ENCODE measurements at places on chromosomes 2 and 18.
A peak's percentile ranks its signal among the peaks of the same experiment; 100 is the strongest.

DNA sequence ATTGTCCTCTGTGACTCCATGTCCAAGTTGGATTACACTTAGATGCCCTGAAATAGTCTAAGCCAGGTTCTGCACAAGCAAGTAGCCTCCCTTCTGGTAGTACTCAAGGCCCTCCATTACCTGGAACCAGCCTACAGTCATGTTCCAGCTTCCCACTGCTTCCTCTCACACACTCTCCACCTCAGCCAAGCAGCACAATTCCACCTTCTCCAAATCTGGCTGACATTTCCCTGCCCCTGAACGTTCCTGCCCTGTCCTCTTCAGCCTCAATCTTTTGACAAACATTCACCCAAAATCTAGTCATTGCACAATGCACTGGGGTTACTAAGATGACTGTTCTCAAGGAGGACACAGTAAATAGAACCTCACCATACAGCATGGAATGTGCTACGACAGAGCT is 95.3 kb upstream of the KLHL29 start:
- no peak for DNase-seq

GRCh38 chr2:46229134-46230063 is 67.8 kb upstream of the EPAS1 start:
- DNase-seq: no peak

DNA sequence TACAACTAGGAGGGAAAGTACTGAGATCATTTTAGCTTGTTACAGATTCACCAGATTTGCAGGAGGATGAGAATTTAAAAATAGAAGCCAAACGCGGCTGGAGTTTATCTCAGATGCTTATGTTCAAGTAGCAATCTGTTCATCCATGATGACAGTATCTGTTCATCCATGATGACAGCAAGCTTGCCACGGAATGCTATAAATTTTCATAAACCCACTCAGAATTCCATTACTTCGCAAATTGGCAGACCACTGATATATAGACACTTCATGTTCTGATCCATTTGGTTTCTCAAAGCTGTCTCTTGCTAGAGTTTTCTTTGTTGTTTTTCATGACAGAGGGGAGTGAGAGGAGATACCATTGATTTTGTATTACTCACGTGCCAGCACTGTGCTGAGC is 84.2 kb downstream of the GAREM1 start:
- DNase-seq: no peak

GRCh38 chr18:5478261-5478660 is 65.5 kb downstream of the EPB41L3 start:
- no peak for DNase-seq

GRCh38 chr2:158650646-158651357 is 144.3 kb upstream of the DAPL1 start:
- DNase-seq: no peak

DNA sequence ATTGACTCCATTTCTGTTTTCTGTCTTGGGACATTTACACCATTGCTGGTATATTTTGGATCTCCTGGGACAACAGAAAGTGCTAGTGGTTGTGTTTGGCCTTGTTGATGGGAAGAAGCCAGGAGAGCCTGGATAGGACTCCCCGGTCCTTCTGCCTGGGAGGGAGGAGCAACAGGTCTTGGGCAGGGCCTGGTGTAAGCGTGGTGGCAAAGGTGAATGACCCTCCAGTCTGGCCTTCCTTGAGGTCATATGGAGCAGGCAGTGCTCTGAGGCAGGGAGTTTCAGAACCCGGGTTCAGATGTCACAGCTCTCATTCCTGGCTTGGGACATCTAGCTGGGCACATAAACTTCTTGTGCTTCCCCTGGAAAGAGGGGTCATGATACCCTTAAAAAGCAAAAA is 56.0 kb upstream of the RBM44 start:
- no peak for DNase-seq

- DNase-seq: no peak
Observed at GRCh38 chr18:23267447-23267776, 132.1 kb downstream of the CABLES1 start.

GRCh38 chr18:13558790-13559189 is 167.6 kb downstream of the FAM210A start:
- no peak for DNase-seq

DNA sequence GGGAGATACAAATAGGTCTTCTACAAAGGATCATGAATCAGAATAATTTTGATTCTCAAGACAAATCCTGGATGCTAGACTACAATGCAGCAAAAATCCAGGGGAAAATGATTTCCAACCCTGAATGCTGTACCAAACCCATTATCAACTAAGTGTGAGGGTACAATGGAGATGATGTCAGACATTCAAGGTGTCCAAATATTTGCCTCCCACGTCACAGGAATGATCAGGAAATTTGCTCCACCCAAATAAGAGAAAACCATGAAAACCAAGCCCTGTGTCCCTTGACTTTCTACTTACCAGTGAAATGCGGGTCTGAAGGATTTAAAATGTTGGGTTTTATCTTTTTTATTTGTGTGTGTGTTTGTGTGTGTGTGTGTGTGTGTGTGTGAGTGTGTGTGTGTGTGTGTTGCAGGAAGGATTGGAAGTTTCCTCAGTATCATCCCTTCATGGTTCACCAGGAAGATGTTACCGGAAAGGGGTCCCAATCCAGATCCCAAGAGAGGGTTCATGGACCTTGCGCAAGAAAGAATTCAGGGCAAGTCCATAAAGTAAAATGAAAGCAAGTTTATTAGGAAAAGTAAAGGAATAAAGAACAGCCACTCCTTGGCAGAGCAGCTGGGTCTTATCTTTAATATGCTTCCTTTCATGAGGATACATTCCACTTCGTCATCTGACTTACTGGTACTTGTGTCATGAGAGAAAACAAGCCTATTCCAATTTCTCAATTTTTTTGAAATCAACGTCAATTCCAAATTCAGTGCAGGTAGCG is 61.1 kb upstream of the ID2 start:
- no peak for DNase-seq

DNA sequence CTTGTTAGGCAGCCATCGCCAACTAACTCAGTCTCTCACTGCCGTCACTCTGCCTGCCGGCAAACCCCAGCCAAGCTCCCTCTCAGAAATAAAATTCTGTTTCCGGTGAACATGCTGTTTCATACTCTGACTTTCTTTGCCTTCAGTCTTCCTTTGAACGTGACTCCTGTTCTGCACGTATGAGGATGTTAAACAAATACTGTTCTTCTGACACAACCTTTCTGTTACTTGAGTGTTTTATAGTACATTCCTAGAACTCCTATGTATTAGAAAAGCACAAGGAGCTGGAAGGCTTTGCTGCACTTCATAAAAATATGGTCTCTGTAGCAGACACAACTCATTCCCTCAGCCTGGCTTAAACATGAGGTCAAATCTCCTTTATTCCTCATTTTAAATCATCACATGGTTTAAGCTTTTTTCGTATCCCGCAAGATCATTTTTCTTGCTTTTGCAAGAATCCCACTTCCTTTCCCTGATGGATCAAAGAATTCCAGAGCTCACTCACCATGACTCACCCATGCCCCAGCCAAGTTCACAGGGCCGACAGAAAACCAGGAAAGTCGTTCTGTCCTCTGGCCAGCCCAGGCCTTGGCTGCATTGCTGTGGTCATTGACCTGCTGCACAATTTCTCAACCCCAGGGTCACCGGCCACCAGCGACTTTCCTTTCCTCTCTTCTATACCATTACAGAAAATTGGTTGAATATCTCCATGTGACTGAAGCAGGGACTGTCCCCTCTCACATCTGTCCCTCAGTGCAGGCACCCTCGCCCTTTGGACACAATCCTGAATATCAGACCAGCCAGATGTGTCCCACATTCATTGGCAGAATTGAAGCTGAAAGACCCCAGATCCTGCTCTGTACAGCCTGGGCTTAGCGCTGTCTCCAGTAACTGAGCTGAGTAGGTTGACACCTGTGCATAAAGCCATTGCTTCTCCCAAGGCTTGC is 183.1 kb upstream of the ARL4C start:
- DNase-seq: no peak

DNA sequence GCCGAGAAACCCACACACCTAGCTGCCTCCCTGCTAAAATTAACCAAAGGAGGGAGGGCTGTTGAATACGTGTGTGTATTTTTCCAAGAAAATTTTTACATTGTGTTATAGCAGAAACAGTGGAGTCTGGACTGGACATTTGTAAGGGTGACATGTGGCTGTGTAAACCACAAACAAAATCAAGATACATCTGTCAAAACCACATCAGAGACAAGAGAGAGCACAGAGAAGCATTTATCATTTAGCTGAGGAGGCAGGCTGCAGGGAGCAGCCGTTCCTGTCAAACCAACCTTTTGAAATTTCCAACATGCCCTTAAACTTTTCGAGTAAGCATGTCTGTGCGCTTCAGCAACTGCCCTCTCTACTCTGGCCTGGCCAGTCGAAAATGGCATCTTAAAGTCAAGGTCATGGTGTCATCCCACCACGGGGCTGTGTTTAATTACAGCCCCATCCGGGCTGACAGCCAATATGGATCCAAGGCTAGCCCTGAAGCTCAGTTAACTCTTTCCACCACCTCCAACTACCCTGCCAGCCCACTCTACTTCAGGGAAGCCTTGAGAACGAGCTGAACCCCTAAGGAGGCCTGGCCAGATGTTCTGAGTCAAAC is 8.4 kb downstream of the BCL11A start:
- no peak for DNase-seq

DNA sequence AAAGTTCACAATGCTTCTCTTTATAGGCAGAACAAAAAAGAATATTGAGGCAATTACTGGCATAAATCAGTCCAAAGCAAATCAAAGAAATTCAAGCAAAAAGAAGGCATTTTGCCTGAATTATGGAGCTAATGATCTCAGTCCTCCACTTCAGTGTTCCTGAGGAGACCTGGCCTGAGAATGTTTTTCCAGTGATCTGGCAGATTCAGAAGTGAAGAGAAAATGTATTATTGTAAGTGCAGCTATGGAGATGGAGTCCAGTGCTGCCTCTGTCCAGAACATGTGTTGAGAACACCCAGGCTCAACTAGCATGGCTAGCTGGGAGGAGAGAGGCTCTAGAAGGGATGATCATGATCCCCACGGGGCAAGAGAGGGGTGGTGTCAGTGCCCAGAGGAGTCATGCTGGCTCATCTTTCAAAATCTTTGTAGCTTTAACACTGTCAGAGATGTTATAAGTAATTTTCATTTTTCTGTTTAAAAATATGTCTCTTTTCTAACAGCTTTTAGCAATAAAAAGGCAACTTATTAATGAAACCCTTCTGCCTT is 367.0 kb upstream of the RAB12 start:
- DNase-seq: no peak

GRCh38 chr2:238352361-238352760 is 32.0 kb downstream of the TRAF3IP1 start:
- no peak for DNase-seq

DNA sequence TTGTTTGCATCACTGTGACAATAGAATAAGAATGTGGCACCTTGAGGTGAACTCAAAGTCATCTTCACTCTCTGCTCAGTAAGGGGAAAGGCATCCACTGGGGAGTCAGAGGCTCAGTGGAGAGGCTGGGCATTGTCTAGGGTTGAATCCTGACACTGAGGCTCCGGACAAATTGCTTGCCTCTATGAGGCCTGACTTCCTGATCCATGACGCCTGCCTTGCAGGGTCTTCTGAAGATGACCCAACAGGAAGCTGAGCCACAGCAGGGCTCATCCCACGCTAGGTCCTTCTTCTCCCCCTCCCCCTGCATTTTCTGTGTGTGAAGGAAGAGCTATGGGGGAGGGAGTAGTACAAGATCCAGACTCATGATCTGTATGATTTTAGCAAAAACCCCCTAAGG is 265.1 kb downstream of the SH3BP4 start:
- DNase-seq: no peak

DNA sequence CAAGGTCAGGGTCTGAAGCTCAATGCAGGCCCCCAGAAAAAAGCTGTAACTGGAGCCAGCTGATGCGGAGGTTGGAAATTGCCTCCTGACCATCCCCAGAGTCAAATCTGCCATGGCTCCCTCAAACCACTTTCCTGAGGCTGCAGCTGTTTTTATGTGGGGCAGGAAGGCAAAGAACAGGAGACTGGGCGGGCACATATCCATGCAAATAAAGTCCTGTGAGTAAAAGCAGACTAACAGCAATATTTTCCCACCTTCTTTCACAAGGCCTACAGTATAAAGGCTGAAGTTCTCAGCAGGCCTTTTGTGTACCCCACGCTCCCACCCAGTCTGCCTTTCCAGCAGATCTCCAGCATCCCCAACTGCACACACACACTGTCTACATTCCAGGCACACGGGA is 47.1 kb downstream of the CYP1B1 start:
- DNase-seq: no peak

DNA sequence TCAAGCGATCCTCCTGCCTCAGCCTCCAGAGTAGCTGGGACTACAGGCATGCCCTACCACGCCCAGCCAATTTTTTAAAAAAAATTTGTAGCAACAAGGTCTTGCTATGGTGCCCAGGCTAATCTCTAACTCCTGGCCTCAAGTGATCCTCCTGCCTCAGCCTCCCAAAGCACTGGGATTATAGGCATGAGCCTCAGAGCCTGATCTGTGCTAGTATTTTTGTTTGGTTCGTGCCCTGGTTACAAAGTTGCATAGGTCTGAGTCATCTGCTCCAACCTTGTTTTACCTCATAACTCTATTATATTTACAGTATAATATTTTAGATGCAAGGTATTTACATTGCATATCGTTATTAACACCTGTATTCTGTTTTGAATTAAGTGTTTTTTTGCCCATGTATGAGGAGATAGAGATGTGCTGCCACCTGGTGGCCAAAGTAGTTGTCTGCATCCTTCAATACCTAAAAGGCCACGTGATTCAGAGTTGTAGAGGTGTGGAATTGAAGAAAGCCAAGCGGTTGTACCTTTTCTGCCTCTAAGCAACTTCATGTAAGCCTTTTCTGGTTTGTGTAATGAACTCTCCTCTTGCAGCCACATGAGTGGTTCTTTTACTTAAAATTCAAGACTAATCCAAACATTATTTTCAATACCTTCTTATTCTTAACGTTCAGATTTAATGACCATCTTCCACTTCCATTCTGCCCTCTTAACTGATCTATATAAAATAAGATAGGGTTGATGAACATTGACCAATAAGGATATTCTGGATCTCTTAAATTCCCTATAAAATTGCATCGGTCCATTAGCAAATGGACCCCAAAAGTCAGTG is 19.9 kb upstream of the CABYR start:
- DNase-seq: peak; percentile 54

DNA sequence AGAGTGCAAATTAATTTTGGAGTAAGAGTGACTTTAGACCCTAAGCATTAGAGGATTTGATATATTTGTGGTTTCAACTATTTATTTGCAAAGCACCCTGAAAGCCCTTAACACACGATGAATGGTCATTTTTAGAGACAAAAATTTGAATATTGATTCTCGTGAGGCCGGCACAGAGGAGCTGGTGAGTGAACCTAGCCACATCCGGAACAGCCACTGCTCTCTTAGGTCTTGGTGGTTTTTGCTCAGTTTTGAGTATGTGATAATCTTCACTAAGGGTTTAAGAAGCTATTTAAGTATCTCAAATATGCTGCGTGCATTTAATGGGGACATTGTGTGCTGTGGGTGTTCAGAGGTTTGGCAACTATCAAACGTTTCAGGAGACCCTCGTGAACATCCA is 204.8 kb downstream of the TSN start:
- no peak for DNase-seq

- no peak for DNase-seq
Observed at GRCh38 chr18:11757084-11757590, 68.1 kb downstream of the GNAL start.

Measured in stimulated activated CD8-positive, alpha-beta memory T cell treated with anti-CD3 and anti-CD28 coated beads, Interleukin-7, amount 100 ng/mL, for 24 hours (primary cell).